NCI-H446 treated with DMSO at 0.1 percent for 48 hours (cell line): ENCODE measurements at places on chromosomes 13 and 19.
A peak's percentile ranks its signal among the peaks of the same experiment; 100 is the strongest.

DNA sequence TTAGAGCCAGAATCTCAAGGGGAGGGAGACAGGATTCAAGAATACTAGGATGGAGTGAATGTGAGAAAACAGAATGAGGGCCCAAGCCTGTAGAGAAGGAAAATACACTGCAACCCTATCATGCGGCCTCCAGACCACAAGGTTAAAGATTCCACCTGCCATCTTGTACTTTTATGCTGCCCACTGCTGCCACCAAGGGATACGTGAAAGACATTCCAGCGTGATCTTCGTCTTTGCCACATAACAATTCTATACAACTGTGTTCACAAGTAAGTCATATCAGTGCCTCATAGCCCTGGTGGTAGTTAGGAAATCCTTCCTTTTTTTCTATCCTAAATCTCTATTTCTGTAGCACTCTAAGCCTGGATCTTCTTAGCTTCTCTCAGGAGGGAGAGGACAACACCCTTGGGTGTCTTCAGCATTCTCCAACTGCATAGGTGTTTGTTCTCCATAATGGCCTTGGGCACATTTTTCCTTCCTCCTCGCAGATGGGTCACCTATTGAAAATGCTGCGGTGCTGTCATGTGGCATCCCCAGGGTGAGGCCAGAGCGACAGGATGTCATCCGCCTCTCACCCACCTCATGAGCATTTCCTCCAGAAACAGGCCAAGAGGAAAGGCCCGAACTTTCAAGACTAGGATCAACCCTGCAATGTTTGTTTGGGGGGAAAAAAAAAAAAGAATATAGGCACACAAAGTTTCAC, 13.6 kb downstream of the TPT1 start:
- no peak for DNase-seq

GRCh38 chr19:1266129-1266915, 2.8 kb upstream of the CIRBP start:
- peak; percentile 40 for DNase-seq

DNA sequence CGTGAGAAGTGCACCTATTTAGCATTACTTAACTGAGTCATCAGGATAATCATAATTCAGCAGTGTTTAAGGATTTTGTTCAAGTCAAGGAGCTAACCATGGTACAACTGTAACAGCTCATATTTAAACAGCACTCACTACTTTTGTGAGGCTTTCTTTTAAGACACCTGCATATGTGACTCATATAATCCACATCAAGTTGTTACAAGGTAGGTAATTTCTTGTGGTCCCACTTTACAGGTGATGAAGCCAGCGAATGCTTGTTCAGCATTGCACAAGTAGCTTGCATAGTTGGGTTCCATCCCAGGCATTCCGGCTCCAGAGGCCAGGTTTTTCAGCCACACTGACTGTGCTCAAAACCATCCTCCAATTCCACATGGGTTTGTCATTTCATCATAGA, 569.2 kb downstream of the MYO16 start:
- no peak for DNase-seq

- no peak for DNase-seq
These were observed 418 bp downstream of the ZNF444 start for GRCh38 chr19:56141417-56141993.

DNA sequence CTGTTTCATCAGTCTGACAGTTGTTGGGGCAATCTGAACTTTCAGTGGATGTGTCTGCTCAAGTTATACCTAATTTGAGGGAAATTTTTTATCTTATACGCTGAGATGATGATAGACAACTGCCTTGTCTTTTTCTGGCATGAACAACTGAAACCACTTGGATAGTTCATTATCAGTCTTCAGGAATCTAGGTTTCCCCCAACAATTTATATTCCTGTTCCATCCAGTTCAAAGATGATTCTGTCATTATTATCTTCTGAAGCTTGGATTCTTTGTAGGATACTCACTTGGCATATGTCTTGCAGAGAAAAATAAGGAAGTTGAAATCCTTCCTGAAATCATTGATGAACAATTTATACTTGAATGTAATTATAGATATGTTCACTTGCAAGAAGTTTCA, 193.7 kb downstream of the LMO7 start:
- no peak for DNase-seq

DNA sequence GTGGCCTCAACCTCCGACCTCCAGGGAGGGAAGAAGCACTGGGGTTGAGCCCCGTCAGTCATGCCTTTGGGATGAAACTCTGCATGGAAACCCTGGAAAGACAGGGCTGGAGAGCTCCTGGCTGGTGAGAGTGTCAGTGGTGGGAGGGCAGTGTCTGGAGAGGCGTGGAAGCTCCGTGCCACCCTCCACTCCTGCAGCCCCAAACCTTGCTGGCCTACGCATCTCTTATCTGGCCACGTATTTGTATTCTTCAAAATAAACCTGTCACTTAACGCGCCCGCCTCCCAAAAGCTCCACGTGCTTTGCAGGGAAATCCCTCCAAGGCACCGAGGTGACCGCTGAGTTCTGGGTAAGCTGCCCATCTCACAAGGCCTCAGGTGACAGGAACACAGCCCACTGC, 84.3 kb downstream of the TEX29 start:
- no peak for DNase-seq

DNA sequence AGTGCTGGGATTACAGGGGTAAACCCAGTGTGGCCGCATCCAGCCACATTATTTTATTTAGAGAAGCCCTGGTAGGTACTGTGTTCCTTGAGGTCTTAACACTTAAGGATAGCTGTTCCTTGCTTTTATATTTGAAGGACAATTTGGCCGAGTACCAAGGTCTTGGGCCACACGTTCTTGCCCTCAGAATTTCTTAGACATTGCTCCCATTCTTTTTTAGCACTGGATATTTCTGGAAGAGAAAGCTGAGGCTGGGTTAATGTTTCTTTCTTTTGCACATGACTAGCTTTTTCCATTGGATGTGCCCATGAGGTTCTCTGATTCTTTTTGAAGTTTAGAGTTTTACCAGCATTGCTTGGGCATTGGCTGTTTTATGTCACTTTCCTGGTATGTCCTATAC, 5.5 kb upstream of the RNF113B start:
- DNase-seq = no peak

GRCh38 chr19:29509456-29509855, 16.3 kb upstream of the VSTM2B start:
- no peak for DNase-seq

GRCh38 chr13:111852725-111853518, 214.0 kb upstream of the SOX1 start:
- DNase-seq = no peak

DNA sequence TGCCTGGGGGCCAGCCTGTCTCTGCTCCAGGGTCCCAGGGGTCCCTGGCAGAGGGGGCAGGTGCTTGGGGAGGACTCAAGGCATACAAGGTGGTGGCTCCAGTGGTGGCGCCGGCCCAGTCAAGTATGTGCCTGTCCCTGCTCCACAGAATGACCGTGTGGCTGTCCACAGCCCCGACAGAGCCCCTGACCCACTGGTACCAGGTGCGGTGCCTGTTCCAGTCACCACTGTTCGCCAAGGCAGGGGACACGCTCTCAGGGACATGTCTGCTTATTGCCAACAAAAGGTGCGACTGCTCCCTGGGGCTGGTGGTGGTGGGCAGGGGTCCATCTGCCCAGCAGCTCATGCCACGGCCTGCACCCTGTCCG, 8.2 kb downstream of the YIPF2 start:
- no peak for DNase-seq

DNA sequence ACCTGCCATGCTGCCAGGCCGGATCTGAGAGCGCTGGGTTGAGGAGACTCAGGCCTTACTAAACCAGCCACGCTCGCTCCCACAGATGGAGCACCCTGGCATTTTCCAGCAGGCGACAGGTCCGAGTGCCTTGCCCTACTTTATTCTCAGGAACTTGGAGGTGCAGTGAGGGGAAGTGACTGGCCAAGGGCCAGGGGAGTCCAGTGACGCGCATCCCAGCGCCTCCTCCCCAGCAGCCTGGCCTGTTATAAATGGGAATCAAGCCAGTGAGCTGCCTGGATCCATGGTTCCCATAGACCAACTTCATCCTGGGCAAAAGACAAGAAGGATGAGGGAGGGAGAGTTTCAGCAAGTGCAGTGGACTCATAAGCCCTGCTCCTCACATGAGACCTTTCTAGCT, 35.5 kb downstream of the TMED1 start:
- DNase-seq = no peak

GRCh38 chr19:447816-448560, 12.8 kb downstream of the SHC2 start:
- no peak for DNase-seq

GRCh38 chr19:1746401-1747284, 6.7 kb upstream of the ONECUT3 start:
- DNase-seq = no peak

DNA sequence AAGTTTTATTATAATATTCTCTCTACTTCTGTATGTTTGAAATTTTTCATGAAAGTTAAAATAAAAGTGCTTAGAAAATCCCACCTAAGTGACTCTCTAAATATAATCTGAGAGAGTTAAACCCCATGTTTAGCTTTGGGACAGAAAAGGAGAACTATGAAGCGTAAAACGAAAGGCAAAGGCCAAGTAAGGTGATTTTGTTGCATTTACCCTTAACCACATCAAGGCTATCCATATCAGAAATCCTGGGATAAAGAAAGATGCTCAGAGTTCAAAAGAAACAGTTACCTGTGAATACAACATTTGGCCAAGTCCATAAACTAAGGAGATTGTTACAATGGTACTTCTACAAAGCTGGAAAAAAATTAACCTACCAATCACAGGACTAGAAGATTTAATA, 31.3 kb downstream of the UBL3 start:
- DNase-seq = no peak

GRCh38 chr19:512547-513365, 5.5 kb downstream of the TPGS1 start:
- no peak for DNase-seq

DNA sequence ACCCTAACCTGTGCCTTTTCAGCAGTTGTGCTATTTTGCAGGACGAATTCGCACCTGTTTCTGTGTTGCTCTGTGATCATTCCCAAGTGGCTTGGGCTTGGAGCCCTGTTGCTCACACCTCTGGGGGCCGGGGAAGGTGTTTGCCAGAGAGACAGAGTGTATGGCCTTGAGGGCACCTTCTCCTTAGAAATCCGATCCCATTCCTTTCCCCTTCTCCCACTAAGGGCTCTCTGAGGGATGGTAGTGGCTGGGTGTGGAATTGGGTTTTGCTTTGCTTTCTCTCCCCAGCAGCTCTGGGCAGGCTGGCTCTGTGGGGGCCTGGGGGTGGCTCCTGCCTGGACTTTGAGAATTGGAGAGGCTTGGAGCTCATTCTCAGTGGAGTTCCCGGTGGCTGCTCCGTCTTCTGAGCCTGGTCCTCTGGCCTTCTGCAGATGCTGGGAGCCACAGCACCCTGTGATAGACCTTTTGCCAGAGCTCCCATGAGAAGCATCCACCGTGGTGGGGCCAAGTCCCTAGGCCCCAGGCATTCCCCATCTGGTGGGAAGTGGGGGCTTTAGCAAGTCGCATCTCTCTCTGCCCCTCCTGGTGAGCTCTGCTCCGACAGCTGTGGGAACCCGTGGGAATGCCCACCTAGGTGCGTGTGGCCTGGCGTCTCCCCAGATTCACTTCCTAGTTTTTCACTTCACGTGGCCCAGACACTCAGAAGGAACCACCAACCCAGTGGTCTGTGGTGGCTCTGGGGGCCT, 26.1 kb downstream of the ATP11A start:
- DNase-seq = no peak

DNA sequence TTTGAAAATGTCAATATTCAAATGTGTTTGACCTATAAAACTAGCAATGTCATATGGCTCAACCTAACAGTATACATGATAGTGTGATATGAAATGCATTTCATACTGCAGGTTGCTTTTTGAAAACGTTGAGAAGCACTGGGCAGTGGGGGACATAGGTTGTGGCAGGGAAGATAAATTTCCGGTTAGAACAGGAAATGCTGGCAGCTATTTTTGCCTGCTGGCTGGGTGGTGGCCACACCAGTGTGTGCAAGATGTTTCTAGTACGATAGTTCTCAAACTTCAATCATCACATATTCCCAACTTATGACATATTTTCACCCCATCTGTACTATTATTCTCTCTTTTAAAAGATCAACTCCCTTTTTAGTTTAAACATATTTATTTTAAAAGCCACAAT, 17.2 kb downstream of the FXYD5 start:
- no peak for DNase-seq

GRCh38 chr19:41076286-41076685, 12.0 kb upstream of the CYP2A13 start:
- DNase-seq = no peak

DNA sequence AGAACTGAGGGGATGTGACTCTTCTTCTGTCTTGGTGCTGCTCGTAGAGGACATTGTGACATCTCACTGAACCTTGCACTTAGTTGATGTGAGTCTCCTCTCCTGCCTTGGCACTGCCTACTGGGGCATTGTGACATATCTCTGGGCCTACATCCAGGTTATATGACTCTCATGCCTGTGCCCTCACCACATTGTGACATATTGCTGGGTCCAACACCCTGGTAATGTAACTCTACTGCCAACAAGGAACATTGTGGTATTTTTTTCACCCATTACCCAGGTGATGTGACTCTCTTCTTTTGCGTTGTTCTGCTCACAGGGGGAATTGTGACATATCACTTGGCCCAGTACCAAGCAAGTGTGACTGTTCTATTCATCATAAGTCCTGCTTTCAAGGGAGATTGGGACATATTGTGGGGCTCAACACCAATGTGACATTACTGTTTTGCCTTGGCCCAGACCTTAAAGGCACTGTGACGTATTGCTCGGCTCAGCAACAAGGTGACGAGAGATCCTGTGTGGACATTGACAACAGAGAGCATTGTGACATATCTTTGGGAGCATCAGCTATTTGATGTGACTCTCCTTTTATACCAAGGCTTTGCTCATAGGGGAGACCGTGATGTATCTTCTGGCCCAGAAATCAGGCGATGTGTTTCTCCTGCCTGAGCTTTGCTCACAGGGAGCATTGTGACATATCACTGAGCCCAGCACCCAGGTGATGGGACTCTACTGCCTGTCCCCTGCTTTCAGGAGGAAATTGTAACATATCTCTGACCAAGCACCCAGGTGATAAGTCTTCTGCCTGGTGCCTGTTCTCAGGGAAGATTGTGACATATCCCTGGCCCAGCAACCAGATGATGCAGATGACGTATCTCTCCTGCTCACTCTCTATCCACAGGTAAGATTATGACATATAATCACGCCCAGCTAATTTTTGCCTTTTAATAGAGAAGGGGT, 12.2 kb upstream of the ZNF429 start:
- DNase-seq = no peak

DNA sequence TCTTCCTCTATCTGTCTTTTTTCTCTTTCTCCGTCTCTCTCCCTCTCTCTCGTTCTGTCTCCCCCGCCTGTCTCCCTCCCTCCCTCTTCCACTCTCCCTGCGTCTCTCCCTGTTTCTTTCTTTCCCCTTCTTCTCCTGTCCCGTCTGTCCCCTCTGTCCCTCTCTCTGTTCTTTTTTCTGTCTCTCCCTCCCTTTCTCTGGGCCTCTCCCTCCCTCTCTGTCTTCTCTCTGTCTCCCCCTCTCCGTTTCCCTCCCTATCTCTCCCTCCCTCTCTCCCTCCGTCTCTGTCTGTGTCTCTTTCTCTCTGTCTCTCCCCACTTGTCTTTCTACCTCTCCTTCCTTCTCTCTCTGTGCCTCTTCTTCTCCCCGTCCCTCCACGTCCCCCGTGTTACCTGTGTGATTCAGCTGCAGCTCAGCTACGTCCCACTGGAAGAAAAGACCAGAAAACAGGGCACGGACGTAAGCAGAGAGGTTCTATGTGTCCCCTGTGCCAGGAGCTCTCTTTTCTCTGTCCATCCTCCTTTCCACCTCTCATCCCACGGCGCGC, 1.2 kb downstream of the CD70 start:
- DNase-seq = no peak
